Pulmonary artery endothelial cell (primary cell): ENCODE measurements at places on chromosomes 4 and X.
A peak's percentile ranks its signal among the peaks of the same experiment; 100 is the strongest.

DNA sequence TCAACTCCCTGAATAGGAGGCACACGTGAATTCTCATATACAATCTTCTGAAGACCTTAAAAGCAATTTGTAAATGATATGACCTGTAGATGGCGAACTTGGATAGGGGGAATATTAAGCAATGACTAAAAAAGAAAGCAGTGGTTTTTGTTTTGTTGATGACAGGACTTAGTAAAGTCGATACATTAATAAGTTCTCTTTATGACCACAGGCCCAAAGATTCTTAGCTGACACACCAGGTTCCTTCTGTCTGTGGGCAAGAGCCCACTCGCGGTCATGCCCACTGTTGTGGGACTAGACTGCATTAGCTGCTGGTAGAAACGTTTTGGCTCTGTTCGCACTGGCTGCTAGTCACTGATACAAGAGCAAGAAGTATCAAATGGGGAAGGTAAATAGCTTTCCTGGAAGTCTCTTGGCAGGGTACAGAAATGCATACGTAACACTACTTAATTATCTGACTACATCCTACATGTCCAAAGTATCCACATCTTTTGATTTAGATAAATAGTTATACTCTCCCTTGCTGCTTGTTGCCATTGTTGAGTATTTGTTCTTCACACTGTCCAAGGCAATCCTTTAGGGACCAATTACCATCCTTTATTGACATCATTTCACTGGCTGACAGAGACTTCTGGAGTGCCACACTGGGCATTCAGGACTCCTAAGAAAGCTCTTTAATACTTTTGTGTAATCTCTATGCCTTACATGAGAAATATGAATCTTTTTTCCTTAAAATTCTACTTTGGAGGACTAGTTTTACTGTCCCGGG is 31.0 kb downstream of the ALPK1 start:
- peak; percentile 15 for DNase-seq

DNA sequence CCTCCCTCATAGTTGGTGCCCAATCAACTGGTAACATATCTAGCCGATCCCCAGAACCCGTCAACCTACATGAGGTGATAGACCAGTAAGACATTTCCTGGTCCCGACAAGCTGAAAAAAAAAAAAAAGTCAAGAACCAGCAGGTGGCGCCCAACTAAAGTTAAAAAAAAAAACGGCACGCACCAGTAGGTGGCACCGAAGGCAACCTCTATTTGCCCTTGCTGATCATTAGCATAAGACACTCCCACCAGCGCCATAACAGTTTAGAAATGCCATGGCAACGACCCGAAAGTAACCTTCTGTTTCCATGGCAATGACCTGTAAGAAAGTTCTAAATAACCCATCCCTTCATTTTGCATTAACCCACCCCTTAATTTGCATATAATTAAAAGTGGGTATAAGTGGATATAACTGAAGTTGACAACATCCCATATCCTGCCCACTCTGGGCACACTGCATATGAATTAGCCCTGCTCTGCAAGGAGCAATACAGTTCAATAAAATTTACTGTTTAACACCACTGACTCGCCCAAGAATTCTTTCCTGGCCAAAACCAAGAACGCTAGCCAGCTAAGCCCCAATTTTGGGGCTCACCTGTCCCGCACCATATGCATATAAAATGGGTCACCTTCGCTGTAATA is 83.9 kb upstream of the SPANXB1 start:
- DNase-seq: peak; percentile 43

DNA sequence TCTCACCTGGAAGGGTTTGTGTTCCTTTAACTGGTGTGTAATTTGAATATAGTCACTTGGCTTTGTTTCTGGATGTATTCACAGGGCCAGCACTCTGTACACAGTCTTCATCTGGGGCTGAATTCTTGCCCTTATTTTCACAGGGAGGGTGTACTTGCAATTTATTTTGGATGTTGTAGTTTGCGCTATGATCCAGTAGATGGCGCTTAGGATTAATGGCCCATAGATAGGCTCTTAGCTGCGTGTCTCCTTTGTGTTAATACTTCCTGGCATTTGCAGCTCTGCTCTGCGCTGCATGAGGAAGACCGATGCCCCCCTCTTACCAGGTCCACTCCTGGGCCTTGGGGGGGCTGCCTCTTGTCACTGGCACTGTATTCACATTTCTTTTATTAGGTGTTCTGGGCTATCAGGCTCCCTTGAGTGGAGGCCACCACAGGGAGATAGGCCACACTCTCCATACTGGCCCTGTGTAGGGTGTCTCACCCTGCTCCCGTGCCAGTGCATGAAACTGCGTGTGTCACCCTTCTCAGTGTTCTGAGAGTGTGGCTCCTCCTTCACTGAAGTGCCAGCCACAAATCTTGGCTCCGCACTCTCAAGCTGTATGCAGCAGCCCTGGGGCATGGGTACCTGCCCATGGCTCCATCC is 562.2 kb downstream of the ZIC3 start:
- no peak for DNase-seq

DNA sequence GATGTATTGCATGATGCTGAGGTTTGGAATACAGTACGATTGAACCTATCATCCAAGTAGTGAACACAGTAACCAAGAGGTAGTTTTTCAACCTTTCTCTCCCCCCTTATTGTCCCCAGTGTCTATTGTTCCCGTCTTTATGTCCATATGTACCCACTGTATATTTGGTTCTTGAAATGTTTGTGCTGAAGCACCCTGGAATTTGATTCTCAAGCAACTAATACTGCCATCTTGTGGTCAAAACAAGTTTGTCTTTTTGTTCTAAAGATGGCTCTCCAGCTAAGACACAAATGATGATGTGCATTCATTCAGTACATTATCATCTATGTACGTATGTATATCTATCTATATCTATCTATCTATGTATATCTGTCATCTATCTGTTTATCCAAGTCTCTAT is 33.5 kb upstream of the DCX start:
- DNase-seq: no peak
